Testis (tissue), 5 donors: ENCODE measurements at places on chromosomes 5 and 9.
A peak's percentile ranks its signal among the peaks of the same experiment; 100 is the strongest.

GRCh38 chr9:73872701-73873100 is 624.4 kb upstream of the RORB start:
- no peak for DNase-seq

DNA sequence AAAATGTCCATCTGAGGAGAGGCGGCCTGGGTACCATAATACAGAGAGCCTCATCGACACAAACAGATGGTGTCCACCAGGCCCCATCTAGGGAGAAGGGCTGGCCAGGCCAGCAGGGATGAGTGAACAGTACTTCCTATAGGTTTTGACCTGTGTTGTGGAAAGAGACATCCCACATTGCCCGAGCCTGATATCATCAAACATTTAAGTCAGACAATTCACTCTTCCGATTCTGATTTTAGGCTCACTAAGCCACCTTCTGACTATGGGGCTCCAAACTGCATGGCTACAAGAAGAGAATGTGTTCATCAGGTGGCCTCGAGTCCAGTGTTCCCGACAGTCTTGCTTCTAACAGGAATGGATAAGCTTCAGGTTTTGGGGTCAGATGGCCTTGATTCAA is 38.9 kb downstream of the SLC22A5 start:
- DNase-seq: no peak

- DNase-seq: peak; percentile 49
These were observed 70.7 kb upstream of the RNF38 start for GRCh38 chr9:36470643-36471290.

GRCh38 chr5:41413074-41413473 is 97.3 kb downstream of the PLCXD3 start:
- no peak for DNase-seq

GRCh38 chr5:66906021-66906420 is 290.6 kb downstream of the CD180 start:
- no peak for DNase-seq

DNA sequence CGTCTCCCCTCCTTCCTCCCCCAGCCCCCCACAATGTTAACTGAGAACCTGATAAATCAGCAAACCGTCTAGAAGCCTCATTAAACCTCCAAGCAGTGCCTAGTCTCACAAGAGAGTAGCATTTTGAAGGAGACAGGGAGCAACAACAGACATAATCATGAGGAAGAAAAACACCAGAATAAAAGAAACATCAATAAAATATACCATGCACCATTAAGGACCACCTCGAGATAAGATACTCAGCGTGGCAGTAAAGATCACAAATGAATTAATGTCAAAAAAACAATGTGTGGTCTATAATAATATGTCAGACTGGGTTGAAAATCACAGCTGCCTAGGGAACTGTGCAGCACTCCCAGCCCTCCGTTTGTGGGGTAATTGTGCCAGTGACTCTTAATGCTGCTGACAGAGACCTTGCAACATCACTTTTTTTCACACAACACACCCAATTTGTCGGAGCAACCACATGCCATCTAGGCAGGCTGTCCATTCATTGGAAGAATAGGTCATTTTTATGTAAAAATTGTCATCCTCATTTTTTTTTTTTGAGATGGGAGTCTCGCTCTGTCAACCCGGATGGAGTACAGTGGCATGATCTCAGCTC is 450.8 kb upstream of the WWC1 start:
- no peak for DNase-seq

- peak; percentile 62 for DNase-seq
These were observed 11.2 kb downstream of the IER5L start for GRCh38 chr9:129166623-129167557.

- no peak for DNase-seq
These were observed 14.8 kb downstream of the QSOX2 start for GRCh38 chr9:136230773-136231172.

GRCh38 chr9:129894120-129894823 is 59.0 kb downstream of the USP20 start:
- no peak for DNase-seq

DNA sequence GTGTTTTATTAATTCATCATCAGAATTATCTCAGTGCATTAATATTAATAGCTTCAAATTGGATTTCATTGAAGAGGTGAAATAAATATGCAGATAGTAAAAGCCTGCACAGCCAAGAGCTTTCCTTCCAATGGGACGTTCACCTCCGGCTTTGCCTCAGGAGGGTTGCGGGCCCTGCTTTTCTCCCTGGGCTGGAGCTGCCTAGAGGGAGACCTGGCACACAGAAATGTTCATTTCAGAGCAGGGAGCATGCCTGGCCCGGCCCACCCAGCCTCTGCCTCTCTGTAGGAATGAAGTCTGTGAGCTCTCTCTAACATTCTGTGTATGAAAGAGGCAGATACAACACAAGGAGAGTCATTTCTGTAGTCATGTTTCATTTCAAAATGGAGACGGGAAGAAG is 100.4 kb upstream of the IRX2 start:
- no peak for DNase-seq

GRCh38 chr5:42676362-42676761 is 80.3 kb upstream of the CCDC152 start:
- DNase-seq: no peak

DNA sequence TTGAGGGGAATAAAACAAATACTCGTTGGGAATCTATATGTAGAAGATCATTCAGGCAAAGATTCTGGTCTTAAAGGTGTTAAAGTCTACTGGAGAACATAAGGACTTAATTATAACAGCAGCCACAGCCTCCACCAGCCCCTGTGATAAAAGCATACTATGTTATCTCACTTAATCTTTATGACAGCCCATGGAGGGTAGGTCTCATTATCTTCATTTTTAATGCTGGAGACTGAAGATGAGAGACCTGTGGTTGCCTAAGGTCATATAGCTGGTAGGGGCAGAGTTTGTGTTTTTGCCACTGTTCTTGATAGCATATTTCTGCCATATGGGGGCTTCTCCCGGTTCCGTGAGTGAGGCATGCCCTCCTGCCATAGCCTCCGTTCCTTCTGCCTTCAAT is 88.7 kb downstream of the TRIO start:
- DNase-seq: no peak

DNA sequence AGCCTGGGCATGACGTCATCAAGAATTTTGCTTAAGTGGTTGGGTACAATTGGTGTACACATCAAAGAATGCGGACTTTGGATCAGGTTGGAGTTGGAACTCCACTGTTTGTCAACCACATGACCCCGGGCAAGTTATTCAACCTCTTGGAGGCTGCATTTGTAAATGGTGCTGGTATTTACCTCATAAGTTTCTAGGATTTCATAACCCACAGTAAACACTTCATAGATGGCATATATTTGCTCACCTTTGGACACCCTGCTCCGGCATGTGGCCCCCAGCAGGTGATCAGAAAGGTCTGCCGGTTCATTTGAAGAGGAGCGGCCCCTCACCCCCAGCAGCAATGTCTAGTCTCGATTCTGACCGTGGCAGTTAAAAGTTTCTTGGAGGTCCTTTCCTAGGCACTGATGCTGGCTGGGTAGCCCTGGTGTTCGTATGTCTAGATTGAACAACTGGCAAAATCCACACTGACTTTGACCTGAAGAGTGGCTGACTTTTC is 60.6 kb downstream of the IL6ST start:
- DNase-seq: no peak

DNA sequence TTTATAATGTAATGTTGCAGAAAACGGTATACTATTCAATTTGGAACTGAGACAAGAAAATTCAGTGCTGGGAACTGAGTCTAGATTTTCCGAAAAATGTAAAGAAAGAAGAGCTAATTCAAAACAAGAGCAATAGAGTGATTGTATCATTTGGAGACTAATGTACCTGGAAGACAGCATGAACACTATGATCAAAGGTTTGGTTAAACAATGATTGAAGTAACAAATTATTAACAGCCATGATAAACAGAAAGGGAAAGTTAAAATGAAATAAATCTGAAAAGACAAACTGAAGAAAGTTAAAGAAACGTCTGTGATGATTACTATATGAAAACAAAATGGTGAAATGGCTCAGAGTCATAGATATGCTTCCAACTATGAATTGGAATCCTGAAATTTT is 300.6 kb upstream of the MPDZ start:
- no peak for DNase-seq

- no peak for DNase-seq
These were observed 7.3 kb upstream of the SPATA24 start for GRCh38 chr5:139410993-139411828.

GRCh38 chr5:67089200-67089725 is 107.3 kb downstream of the CD180 start:
- no peak for DNase-seq

DNA sequence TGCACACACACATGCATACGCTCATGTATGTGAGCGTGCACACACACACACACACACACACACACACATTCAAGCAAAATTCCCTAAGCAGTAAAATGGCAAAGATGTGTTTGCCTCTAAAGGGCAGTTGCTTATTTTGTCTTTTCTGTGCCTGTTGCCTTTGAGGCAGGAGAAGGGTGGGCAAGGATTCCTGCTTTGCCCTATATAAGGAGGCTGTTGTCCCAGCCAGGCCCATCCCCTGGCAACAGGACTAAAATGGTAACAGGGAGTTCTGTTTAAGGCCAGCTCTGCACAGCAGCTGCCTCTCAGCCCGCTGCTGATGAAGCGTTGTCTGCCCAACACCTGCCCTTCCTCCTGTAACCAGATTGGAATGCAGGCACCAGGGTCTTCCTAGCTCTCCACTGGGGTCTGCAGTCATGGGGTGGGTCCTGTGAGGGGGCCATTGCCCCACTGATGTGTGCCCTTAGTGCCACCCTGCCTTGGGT is 64.4 kb downstream of the PPARGC1B start:
- no peak for DNase-seq

DNA sequence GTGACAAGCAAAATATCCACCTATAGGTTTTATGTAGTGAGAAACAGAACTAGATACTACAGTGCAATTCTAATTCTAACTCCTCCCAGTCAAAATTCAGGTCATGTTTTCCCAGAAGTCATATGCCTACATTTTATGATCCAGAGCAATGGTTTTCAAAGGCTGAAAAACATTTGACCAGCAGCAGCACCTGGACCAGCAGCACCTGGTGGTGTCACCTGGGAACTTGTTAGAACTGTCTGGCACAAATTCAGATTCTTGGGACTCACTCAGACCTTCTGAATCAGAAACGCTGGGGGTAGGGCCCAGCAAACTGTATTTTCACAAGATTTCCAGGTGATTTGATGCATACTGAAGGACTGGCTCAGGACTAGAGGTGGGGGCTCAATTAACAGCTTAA is 367.7 kb upstream of the RFX3 start:
- no peak for DNase-seq

DNA sequence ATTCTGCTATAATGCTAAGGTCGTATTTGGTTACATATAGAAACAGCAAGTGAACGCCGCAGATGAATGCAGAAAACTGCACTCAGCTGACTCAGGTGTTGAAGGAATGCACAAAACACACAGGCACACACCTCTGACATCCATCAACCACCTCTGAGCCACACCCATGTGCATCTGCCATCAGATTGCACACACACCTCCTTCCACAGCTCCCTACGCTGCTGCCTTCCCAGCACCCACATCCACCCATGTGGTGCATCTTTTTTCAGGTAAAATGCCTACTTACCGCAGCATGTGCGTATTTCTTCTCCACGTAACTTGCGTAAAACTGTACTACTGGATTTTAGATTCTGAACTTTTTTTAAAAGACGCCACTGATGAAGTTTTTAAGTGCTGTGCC is 7.1 kb downstream of the STK10 start:
- DNase-seq: no peak

- DNase-seq: peak; percentile 38
These were observed 272.7 kb downstream of the TRIM32 start for GRCh38 chr9:116959809-116960208.

DNA sequence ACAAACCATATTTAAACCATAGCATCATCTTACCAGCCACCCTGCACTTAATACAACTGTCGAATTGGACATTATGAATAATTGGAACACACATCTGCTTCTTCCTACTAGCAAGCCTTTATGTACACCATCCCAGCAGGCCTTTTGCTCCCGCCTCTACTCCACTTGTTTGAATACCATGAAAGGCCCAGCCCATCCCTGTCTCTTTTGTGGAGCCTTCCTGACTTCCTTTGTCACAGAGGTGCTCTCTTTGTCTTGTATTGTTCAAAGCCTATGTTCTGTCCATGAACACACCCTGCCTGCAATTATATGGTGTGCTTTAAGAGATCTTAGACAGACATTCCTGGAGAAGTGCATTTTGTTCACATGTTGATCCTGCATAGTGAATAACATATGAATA is 465.7 kb downstream of the DIRAS2 start:
- DNase-seq: no peak

DNA sequence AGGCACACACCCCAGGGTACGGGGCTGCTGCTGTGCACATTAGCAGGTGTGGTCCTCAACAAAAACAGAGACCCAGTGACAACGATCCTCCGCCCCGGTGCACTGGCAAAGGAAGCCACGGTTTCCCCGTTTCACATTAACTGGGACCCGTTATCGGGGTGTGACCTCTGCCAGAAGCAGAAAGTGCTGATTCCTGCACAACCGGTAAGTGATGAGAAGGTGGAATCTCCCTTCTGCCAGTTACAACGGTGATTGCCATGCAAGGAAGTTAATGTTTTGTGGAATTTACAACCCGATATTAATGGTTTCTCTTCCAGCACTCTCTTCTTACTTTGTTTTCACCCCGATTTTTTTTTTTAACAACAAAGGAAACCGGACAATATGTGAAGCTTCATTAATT is 294.9 kb upstream of the IRX1 start:
- no peak for DNase-seq

GRCh38 chr9:90137801-90138200 is 504.8 kb downstream of the DIRAS2 start:
- DNase-seq: no peak

DNA sequence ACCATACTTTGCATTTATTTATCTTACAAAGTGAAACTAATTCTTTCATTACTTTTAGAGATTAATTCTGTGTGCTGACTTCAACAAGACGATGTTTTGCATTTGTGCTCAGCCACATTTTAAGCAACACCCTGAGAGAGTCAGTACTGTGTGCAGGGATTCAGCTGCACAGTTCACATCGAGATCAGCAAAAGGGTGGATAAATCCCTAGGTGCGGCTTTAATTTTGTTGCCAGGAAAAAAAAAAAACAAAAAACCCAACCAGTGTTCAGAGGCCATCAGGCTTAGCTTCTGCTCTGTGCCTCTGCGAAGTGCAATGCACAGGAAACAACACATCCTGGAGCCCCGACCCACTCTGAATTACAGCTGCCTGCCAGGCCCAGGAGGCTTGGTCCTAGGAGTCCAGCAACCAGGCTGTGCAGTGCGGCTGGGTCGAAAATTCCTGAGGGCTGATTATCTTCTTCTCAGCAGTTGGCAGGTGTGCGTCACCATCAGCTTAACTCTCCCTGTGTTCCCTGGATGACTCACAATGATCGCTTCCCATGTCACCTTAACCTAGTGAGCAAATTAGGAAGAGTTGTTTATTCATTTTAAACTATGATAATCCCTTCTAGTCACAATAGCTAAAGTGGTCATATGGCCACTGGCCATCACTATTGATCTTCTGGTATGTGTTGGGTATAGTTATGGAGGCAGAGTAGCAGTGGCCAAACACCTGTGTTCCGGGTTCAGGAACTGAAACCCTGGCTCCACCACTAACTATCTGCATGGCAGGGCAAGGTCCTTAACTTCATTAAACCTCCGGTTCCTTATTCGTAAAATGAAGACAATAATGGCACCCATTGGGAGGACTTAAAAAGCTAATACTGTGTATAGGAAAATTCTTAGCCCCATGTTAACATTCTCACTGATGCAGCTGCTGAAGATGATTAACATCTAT is 31.2 kb upstream of the NDUFB6 start:
- DNase-seq: peak; percentile 21
